ENCODE measurements at places on chromosomes 16 and 17.

GRCh38 chr17:68783861-68784260 lies 171.3 kb downstream of the ABCA8 start:
- no peak for DNase-seq

- DNase-seq: no peak
Measured at GRCh38 chr17:5869041-5869745, 201.0 kb upstream of the WSCD1 start.

- peak; percentile 76 for DNase-seq
Measured at GRCh38 chr16:89489040-89489897, 1.1 kb downstream of the ANKRD11 start.

- no peak for DNase-seq
Measured at GRCh38 chr16:3019594-3020246, 448 bp upstream of the TNFRSF12A start.

DNA sequence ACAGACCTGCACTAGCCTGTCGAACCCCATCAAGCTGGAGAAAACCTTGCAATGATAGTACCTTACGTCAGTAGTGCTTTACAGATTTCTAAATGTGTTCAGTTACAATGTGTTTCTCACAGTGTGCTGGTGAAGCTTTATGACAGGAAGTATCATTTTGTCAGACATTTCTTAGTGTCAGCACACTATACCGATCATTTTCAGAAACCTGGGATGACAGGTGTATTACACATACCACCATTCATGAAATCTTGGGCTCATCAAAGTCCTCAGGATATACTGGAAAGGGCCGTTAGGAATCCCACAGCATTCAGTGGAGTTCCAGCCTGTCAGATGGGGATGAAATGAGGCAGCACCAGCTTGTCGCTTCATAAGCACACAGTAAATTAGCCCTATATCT lies 27.3 kb downstream of the TTC19 start:
- DNase-seq: no peak

DNA sequence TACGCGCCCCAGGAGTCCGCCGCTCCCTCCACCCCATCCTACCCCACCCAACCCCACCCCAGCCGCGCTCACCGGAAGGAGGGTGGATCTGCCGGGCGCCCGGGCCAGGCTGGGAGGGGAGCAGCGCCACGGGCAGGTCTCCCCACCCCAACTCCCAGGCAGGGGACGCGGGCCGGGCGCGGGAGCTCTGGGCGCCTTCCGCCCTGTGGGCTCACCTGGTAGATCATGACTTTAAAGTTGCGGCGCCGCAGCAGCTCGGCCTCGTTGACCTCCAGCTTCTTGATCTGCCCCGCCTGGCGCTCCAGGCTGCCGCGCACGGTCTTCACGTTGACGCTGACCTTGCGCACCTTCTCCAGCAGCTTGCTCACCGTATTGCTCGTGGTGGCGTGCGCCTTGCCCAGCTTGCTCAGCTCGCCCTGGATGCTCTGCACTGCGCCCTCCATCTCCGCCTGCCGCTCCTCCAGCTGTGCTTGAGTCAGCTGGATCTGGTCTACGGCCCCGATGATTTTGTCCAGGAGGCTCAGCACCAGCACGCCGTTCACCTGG lies 571 bp downstream of the CAVIN1 start:
- no peak for DNase-seq

DNA sequence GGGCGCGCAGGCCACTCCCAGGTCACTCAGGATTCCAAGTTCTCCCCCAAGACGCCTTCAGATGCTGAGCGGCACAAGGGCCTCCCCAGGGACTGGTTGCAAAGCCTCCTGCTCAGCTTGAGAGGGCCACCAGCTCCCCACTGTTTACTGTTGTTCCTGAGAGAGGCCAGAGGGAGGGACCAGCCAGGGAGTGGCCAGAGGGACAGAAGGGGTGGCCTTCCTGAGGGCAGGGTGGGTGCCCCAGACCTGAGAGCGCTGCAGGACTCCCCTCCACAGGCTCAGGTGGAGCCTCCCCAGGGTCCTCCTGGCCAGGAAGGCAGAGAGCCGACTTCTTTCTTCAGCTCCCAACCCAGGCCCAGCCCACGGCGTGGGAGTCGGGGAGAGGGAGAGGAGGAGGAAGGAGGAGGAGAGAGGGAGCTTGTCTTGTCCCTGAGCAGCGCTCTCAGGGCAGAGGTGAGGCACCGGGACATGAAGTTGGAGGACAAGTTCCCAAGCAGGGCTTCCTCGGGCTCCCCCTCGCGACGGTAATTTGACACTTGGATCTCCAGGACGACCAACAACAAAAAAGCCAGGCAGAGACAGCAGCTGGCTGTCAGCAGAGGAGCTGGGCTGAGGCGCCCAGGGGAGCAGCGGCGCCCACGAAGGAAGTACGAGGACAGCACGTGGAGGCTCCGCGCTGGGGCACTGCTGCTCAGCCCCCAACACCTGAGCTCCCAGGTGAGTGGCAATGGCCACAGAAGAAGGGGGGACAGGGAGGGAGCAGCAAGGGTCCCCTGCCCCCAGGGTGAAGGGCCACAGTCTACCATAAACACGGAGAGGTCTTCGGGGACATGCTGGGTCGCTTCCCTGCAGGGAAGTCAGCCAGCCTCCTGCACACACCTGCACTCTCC lies 497 bp downstream of the SMIM5 start:
- DNase-seq: peak; percentile 98

DNA sequence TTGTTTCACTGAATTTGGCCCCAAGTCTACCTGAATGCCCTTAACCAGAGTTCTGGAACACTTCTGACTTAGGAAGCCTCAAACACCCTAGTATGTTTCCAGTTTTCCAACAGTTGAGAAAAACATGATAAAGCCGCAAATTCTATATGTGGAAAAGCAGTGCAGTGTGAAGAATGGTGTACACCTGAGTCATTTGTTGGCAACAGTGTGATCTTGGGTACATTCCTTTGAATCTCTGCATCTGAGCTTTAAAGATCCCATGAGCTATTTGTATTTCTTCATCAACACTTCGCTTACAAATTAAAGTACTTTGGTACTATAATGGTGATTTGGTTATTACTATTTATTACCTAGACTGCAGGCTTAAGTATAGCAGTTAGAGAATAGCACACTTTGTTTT lies 93.6 kb upstream of the TBX2 start:
- DNase-seq: no peak

GRCh38 chr16:89350701-89351380 lies 133.3 kb downstream of the ZNF778 start:
- DNase-seq: no peak

DNA sequence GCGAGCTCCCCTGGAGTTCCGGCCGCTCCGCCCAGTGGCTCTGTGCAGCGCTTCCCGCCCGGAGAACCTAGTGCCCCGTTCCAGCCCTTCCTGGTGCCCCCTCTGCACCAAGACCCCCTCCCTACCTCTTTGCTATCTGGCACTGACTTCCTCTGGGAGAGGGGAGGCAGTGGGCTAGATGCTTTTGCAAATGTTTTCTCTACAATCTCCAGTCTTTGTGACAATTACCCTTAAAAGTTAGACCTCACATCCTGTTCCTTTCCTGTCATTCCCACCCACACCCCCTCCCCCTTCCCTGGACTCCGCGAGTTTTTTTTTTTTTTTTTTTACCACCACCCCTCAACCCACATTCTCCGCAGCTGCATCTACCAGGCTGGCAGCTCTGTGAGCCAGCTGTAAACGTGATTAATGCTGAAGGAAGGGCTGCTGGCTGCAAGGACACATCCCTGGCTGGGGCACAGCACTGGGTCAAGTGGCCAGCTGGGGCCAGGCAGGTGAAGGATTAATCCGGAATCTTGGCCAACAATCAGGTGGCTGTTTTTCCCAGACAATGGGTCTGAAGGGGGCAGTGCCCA lies 101.5 kb downstream of the MGAT5B start:
- DNase-seq: peak; percentile 53

DNA sequence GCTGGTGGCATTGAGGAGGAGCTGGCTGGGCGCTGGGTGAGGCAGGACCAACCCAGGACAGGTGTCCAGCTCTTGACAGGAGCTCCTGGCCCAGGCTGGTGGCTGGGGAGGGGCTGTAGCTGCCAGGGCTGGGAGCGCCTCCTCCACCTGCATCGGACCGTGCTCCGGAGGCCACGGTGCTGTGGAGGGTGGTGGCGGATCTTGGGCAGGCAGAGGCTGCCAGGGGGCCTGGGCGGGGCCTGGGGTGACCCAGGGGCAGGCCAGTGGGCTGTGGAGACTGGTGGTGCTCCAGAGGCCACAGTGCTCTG lies 32.0 kb downstream of the SOX8 start:
- DNase-seq: no peak

DNA sequence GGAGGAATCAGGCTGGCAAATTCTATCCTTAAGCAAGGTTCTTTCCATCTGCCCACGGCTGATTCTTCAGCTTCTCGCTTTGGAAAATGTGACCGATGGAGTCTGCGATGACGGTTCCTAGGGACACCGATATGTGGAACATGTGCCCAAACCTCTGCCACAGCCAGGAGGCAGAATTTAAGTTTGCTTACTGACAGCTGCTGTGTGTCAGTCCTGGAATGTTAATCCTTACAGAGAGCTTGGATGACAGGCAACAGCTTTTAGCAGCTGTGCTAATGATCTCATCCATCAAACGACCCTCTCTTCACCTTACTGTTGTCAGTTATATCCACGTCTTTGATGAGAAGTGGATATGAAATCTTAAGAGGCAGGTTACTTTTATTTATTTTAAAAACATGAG lies 11.4 kb upstream of the MYH13 start:
- DNase-seq: no peak

DNA sequence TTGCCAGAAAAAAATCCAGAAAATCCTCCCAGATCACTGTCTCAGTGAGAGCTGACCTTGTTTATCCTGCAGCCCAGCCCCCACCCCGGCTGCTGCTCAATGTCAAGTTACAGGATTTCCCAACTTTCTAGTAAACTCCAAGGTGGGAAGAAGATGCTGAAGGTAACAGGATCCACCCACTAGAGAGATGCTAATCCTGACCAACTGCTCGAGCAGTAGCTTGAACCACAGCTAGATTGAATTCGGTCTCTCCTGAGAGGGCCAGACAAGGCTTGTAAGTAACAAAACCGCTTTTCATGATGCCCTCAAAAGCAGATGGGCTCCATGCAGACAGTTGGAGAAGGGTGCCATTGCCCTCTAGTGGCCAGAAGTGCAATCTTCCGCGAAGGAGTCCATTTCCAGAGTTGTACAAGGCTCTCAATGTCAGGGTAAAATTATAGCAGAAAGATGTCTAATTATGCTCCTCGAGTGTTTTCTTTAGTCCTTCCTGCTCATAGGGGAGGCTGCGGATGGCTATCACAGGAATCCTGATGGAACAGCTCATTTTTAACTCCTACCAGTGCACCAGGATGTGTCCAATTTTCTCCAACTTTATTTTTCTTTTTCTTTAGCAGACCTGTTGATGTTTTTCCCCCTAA lies 3.9 kb downstream of the CDH11 start:
- peak; percentile 26 for DNase-seq
